CD8-positive, alpha-beta T cell (primary cell): ENCODE measurements at places on chromosomes 7 and 10.

DNA sequence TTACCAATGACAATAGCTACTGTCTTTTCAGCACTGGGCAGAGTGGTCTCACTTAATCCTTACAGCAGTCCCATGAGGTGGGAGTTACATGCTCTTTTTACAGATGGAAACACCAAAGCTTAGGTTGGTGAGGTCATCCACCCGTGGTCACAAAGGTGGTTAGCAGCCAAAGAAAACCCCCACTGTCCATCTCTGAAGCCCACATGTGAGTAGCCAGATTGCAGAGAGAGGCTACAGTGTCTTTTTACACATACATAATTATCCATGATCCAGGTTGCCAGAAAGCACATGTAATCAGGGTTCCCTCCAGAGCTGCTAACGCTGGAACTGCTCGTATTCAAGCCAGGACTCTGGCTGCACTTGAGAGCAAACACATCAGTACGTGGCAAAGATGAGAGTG is 24.6 kb upstream of the ANKRD2 start:
- DNase-seq, result no peak

- no peak for DNase-seq
Observed at GRCh38 chr10:18540195-18540594, 111.2 kb downstream of the NSUN6 start.

DNA sequence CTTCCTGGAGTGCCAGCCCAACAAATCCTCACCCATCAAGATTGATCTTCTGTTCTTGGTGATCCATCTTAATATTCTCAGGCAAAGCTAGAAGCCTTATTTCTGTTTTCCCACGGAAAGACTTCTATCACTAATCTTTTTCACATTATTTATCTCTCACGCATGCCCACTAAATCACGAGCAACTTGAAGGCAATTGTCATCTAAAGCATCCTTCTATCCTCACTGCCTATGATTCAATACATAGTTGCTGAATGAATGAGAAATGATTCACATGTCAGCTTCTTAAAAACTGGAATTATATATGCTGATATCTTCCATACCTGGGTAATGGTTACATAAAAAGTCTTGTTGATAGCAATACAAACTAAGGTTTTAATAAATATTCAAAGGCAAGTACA is 12.6 kb upstream of the COL1A2 start:
- no peak for DNase-seq

- DNase-seq, result no peak
Observed at GRCh38 chr7:75662579-75663301, 76.0 kb downstream of the HIP1 start.

DNA sequence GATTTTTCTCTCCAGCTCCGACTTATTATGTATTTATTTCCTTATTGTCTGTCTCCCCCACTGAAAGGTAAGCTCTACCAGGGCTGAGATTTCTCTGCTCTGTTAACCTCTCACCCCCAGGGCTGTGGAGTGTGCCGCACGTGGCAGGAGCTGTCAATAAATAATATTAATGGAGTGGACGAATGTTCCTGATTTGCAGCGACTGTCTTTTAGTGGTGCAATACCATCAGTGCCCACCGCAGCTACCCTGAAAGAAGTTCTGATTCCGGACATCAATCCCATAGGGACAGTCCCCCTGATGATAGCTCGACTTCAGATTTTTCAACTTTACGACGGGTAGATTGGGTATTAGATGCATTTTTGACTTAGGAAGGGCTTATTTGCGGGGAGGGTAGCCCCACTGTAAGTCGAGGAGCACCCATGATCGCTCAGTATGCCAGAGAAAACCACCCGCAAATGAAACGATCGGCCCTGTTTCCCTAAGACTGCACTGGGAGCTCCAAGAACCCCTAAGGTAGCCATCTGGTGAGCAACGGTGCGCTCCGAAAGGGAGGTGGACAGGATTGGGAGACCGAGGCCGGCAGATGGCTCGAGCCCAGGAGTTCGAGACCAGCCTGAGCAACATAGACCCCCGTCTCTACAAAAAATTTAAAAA is 986 bp upstream of the PPP2R2D start:
- no peak for DNase-seq

GRCh38 chr7:51369746-51370145 is 53.1 kb upstream of the COBL start:
- DNase-seq, result no peak

GRCh38 chr7:117271566-117271965 is 51.3 kb downstream of the WNT2 start:
- DNase-seq, result no peak

DNA sequence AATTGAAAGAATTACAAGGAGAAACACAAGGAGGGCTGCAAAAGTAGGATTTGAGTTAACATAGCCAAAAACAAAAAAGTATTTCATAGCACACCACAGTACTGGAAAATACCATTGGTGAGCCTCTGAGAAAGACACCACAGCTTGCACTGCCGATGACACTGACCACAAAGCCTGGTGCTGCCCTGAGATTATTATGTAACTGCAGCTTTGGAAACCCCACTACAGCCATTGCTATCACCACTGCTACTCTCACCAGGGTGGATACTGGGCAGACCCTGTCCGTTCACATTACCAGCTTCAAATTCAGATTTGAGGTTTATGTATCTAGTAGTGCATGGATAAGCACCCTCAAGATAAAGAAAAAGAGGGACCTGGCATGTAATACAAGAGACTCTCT is 1246.7 kb upstream of the SORCS1 start:
- DNase-seq, result no peak

GRCh38 chr7:128030654-128031611 is at the start of gene LRRC4:
LRRC4 (minus strand) TSS chr7:128031437; CDS start chr7:128030640, 797 bp downstream.
- no peak for DNase-seq

GRCh38 chr7:156464339-156464738 is 176.2 kb upstream of the RNF32 start:
- DNase-seq, result no peak

GRCh38 chr7:138089080-138089901 is 13.0 kb downstream of the AKR1D1 start:
- DNase-seq, result no peak

GRCh38 chr10:78215645-78216044 is 182.0 kb downstream of the RPS24 start:
- no peak for DNase-seq

- no peak for DNase-seq
Observed at GRCh38 chr10:131272897-131273451, 38.5 kb downstream of the TCERG1L start.

- DNase-seq, result no peak
Observed at GRCh38 chr7:65225422-65226006, 148.1 kb upstream of the ZNF92 start.

DNA sequence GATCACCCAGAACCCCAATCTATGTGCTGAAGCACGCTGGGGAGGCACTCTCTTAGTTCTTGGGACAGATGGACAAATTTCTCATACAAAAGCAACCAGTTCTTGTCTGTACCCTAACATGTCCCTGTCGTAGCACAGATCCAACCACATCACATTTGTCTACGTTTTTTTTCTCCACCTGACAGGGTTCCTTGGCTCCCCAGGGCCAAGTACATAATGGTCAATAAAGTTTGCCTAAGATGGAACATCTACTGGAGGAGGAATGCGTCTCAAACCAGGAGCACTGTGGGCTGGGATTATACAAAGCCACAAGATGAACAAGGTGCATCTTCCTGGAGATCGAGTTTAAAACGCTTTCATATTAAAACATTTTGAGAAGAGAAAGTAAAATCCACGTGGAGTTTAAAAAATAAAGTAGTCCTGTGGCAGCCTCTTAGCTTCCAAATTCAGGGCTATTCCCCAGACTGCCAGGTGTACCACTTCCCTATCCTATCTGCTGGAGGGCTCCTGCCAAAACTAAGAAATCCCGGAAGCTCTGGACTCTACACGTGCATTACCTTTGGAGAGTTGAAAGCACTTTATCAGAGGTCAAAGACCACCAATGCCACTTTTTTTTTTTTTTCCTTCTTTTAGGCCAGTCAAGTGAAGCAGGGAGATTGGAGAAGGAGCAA is 1.4 kb downstream of the TMEM243 start:
- no peak for DNase-seq

- peak; percentile 36 for DNase-seq
Observed at GRCh38 chr7:156640949-156641485, 443 bp downstream of the RNF32 start.

DNA sequence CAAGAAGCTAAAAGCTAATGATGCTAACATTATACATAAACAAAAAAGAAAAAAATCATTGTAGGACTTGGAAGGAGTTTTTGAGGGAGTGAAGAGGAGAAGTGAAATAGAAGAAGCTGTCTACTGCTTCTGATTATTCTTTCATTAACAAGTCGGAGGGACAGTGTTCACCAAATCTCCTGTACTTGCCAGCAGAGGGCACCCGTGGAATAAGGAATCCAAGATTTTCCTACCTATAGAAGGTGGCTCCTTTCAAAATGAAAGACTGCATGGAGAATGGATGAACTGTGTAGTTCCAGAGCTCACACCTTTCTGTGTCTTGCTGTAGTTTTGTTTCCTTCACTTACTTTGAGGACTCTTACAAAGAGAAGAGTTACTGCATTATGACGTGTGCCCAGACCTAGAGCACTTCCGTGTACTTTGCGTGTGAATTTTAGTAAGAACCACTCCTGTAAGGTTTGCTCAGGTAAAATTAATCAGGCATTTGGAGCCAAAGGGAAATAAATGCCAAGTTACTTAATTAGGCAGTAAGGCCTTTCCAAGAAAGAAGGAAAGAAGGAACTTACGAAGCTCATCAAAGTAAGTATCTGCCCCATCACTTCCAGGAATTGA is 145.1 kb downstream of the SEMA3D start:
- DNase-seq, result no peak
